CD4-positive, alpha-beta memory T cell (primary cell): ENCODE measurements at places on chromosomes 2 and 18. TPM values are rescaled to one million over a fixed set of nuclear protein-coding genes. Genes with fewer than 3 reads are reported as not detected.

CD8A gene
- total RNA-seq: 0.91 TPM

SLC14A1 gene
- total RNA-seq: 2.8 TPM

TDRD15 gene
- total RNA-seq: 0.06 TPM

TEX51 gene
- total RNA-seq: not detected

EGR4 gene
- total RNA-seq: not detected

NPHP1 gene
- total RNA-seq: 0.64 TPM

DNA sequence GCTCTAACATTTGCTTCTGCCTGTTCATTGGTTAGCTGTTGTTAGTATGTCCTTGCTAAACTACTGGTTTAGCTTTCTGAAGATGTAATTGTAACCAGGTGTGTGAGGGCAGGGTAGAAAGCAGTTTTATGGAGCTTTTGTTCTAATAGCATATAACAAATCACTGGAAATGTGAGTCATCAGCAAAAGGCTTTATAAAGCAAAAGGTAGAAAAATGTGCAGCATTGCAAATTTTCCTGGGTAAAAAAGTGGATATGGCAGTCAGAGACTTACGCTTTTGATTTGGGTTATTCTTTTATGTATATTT lies 85.3 kb downstream of the ZNF407 start:
- H3K4me1 ChIP-seq: no peaks in the 10 kb centered on the region
- H3K4me3 ChIP-seq: no peak overlapping the region
- no peaks in the 10 kb centered on the region for H3K36me3 ChIP-seq
- H3K27ac ChIP-seq: no peak overlapping the region
- no peaks in the 10 kb centered on the region for H3K27me3 ChIP-seq
- DNase-seq: no peak

- H3K27me3 ChIP-seq: no peaks in the 10 kb centered on the region
- no peak for DNase-seq
- H3K36me3 ChIP-seq: no peaks in the 10 kb centered on the region
- peaks cover 43% of the 10 kb centered on the region for H3K4me1 ChIP-seq
These were observed 443 bp downstream of the CPSF3 start for GRCh38 chr2:9423922-9424272.

DNA sequence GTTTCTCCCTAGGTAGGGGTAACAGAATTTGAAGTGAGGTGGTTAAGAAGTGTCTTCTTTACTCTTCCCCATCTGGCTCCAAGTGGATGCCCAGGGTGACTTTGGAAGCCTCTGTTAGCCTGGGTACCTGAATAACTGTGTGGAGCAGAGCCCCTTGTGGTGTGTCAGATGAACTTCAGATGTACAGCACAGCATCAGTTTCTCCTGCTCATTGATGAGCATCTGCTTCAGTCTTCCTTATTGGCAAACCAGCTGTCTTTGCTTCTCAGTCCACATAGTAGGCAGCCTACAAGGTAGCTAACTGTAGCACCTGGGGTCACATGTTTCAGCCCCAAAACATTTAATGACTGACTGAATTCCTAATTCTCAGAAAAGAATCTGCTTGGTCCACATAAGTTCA lies 56.2 kb upstream of the ATP8B1 start:
- no peak overlapping the region for H3K4me3 ChIP-seq
- no peaks in the 10 kb centered on the region for H3K27me3 ChIP-seq
- no peak overlapping the region for H3K27ac ChIP-seq
- no peaks in the 10 kb centered on the region for H3K36me3 ChIP-seq
